ENCODE measurements at places on chromosomes 2 and 18.

- DNase-seq = no peak
Observed at GRCh38 chr2:169741-170140, 94.1 kb downstream of the SH3YL1 start.

GRCh38 chr2:240509667-240510512, 47.9 kb downstream of the ANKMY1 start:
- no peak for DNase-seq

DNA sequence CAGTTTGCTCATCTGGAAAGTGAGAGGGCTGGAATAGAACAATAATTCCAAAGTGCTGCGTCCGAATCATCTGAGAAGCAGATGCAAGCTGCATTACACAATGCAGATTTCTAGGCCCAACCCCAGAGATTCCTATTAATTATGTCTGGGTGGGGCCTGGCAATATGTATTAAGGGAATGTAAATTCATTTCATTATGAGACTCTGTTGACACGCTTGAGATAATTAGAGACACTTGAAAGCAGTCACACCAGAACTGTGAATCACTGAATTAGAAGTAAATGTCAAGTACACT, 54.7 kb upstream of the HK2 start:
- DNase-seq = no peak

- no peak for DNase-seq
Observed at GRCh38 chr2:58571181-58571852, 330.2 kb upstream of the FANCL start.

- DNase-seq = no peak
Observed at GRCh38 chr18:5546660-5547059, 2.9 kb upstream of the EPB41L3 start.

DNA sequence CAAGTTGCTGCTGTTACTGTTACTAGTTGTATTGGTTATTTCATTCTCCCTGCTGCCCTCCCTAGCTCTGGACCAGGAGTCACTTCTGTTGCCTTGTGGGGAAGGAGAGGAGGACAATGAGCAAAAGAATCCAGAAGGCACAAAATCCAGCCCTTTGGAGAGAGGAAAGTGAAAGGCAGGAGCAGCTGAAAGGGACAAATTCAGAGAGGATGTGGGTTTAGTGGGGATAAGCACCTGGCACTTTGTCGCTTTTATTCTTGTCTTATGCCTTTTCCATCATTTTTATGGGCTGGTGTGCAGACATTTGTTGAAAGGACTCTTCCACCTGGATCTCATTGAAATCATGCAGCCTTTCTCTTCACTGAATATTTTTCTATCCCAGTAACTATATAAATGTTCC, 24.3 kb upstream of the LTBP1 start:
- no peak for DNase-seq

DNA sequence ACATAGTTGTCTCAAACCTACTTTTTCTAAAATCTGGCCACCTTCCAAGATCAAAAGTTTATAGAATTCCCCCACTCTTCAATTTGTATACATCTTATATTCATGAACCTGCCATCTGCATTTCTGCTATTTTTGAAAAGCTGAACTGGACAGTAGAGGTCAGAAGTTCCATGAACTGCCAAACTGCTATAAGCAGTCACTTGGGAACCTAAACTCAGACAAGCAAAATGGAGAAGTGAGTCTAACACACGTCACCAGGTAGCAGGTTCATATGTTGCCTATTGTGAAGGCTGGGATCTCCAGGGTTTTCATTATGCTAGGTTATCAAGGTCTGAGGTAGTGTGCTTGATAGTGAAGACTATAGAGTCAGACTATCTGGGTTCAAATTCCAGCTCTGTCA, 2.0 kb upstream of the MYO1B start:
- no peak for DNase-seq

GRCh38 chr18:5455674-5456073, 88.1 kb downstream of the EPB41L3 start:
- no peak for DNase-seq

GRCh38 chr18:50424877-50425690, 50.2 kb downstream of the SKA1 start:
- DNase-seq = no peak

DNA sequence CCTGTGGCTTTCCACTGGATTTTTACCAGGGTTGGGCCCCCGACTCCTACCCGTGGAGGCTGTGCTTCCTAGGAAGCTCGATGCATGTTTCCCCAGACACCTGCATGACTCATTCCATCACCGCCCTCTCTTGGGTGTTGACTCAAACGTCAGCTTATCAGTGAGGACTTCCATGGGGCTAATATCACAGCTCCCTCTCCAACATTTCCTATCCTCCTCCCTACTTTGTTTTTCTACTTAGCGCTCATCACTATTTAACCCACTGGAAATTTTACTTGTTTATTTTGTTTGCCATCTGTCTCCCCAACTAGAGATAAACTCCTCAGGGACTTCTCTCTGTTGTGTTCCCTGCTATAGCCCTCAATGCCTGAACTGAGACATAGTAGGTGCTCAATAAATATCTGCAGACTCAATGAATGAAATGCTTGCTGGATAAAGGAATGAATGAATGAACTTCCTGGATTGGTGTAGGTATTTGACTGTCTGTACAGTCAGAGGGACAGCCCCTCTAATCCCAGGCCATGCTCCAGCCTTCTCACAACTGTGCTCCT, 89.7 kb upstream of the MSH2 start:
- DNase-seq = no peak

GRCh38 chr18:75107196-75107930, 101.6 kb downstream of the PTGR3 start:
- DNase-seq = no peak

- no peak for DNase-seq
Observed at GRCh38 chr2:106876699-106877098, 9.3 kb downstream of the ST6GAL2 start.

GRCh38 chr2:116810645-116811044, 1003.8 kb upstream of the DDX18 start:
- DNase-seq = no peak

DNA sequence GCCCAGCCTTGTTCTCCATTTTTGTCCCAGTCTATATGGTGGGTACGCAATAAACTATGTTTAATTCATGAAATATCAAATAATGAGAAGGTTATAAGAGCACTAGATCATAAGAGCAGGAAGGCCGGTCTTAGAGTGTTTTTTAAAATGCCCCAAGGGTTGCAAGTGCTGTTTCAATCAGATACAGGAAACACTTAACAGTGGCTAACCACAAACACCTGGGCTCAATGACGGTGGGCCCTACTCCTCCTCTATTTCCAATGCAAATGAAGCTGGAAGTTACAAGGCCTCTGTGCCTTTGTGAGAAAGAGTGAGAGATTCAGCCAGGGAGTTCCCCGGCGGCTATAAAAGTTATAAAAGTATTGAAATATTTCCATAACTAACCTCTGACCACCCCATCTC, 18.9 kb upstream of the WDR33 start:
- DNase-seq = peak; percentile 56

All from CD4-positive, alpha-beta T cell treated with Interleukin-2 at 100 ng/mL for 4 hours (primary cell).